Dermis microvascular lymphatic vessel endothelial cell (primary cell): ENCODE measurements at places on chromosomes 6 and 20. TPM values are rescaled to one million over a fixed set of nuclear protein-coding genes. Genes with fewer than 3 reads are reported as not detected.

The CLPSL1 gene
- not detected in 2 replicates for total RNA-seq

The GTF2H4 gene
- 10.4 and 13.7 TPM in 2 replicates for total RNA-seq

The KCNK16 gene
- total RNA-seq, result not detected in 2 replicates

The PAK5 gene
- total RNA-seq, result under 0.01 TPM in 2 replicates

The TSPO2 gene
- not detected in 2 replicates for total RNA-seq

The SLC26A8 gene
- total RNA-seq, result not detected in 2 replicates

The SMLR1 gene
- not detected in 2 replicates for total RNA-seq

The PAQR8 gene
- total RNA-seq, result 10.7 and 15.6 TPM in 2 replicates

The SCRT2 gene
- not detected in 2 replicates for total RNA-seq

The PRIM2 gene
- 8.3 and 17.1 TPM in 2 replicates for total RNA-seq

The MMUT gene
- total RNA-seq, result 10.2 and 11.9 TPM in 2 replicates

DNA sequence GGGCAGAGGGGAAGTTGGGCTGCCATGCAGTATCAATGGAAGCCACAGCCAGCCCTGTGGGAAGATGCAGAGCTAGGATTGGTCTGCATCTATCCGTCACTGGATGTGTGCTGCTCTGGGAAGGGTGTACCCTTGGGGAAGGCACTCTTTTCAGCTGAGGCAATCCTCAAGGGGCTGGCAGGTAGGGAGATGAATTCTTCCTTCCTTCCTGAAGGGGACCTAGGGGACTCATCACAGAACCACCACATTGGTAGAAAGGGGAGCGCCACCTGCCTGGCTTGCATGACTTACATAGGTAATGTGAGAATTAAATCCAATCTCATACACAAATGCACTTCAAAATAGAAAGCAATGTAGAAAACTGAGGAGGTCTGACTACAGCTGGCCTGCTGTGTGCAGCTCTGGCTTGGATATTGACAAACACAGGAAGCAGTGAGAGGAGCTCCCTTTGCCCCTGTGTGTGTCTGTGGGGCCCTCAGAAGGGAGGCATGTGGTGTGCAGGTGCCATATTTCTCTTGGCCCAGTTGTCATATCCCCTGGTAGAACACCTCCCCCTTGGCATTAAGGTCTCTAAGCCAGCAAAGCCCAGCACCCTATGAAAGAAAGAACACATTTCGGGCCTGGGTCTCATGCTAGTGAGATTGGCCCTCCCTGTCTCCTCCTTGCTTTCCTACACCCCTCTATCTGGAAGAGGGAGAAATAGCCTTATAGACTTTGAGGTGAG lies 260.3 kb upstream of the MOCS1 start:
- DNase-seq, result no peak

DNA sequence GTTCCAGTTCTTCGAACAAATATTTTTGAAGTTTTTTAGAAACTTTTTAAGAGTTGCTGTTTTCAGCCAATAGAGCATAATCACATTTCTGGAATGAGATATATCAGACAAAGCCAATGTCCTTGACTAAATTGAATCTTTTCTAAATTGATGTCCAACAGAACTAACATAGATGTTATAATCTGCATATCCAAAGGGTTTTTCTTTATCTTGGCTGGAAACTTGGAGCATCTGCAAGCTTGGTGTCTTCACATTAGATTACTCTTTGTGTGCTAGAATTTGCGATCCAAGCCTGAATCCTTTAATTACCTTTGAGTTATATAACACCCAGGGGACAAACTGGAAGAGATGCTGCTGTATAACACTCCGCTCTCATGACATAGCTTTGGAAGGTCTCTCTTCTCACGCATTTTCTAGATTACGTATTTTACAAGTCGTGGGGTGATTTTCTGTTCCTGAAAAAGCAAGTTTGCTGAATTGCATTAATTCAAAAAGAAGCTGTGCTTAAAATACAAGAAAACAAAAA lies 64.4 kb upstream of the FUCA2 start:
- DNase-seq, result no peak

DNA sequence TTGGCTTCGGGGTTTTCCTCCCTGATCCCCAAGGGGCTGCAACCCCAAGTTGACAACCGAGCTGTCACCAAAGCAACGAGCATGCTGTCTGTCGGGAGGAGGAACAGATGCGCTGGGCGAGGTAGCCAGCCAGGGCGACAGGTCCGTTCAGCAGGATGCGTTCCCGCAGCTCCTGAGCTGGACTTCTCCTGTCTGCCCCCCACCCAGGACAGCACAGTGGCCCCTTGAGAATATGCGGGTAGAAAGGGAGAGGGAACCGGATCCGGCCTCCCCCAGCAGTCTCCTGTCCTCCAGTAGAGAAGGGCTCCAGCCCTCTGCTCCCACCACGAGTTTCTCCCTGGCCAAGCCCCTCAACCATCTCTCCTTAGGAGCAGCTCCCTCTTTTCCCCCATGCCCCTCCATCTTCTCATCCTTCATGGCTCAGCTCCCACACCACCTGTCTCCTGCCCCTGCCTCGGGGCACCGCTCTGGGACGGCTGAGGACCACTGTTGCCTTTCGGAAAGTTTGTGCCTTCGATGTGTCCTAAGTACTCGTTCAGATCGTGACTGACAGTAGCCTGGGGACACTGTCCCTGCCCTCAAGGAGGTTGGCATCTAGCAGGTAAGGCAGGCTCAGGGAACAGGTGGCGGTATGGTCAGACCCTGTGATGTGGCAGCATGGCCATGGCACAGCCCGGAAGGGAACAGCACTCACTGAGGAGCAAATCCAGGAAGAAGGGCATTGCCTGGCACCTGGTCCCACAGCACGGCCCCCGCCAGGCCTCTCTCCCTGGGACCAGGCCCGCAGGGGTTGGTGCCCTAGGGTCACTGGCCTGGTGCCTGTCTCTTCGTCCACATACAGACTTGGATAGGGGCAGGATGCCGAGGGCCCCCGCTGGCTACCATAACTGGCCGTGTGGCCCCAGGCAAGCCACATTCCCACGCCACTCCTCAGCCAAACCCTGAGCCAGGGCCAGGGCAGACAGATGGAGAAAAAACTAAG lies 96.3 kb downstream of the ASXL1 start:
- no peak for DNase-seq

DNA sequence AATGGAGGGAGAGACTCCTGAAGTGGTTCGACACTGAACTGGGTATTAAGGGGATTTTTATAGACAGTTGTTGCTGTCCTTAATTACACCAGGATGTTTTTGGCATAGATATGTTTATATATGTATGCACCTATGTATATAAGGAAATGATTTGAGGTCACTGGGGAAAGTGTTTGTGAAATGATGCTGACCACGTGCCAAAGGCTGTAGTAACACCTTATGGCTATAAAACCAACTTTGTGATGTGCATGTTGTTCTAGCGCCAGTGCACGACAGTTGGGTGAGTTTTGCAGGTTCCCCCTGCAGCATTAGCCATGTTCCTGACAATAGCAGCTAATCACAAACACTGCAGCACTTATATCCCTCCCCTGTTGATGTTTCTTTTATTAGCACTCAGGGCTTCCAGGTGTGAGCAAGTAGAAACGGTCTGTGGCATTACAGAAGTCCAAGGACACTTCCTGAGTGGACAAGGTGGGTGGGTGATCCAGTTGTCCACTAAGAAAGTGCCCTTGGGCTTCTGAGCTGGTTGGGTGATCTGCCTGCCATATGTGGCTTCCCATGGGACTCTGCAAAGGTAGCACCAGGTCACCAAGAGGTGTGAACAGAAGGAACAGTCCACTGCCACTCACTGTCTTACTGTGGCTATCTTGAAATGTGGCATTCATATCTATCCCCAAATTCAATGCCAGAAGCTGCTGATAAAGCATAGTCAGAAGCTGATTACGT lies 63.0 kb upstream of the RBM24 start:
- no peak for DNase-seq

- DNase-seq, result no peak
Measured at GRCh38 chr20:15179781-15180180, 842.4 kb upstream of the FLRT3 start.

- DNase-seq, result no peak
Measured at GRCh38 chr6:49966334-49966733, 2.4 kb upstream of the DEFB114 start.

GRCh38 chr6:116217069-116217468 lies 36.8 kb downstream of the TSPYL4 start:
- peak; percentile 52 for DNase-seq

DNA sequence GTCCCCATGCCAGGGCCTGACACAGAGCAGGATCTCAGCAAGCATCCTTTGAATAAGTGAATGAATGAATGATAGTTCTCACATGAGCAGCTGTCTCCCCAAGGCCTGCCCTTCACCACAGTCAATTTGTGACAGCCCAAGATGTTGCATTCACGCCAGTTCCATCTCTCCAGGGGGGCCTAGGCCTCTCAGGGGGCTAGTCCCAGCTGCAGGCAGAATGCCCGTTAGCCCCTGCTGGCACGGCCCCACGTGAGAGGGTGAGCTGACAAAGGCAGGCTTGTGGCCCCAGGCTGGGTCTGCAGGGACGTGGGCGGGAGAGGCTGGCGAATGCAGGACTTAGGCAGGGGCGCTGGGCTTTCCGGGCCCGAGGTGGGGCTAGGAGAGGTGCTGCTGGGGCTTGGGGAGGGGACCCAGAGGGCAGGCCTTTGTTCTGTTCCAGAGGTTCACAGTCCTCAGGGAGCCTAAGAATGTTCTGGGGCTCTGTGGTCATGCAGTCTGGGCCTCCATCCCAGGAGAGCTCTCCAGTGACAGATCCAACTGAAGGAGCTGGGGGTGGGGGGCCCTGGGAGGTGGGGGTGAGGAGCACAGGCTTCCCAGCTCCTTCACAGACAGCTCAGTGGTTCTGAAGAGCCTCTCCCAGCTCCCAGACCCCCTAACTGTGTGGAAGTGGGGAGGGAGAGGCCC lies 30.5 kb upstream of the TLDC2 start:
- no peak for DNase-seq

DNA sequence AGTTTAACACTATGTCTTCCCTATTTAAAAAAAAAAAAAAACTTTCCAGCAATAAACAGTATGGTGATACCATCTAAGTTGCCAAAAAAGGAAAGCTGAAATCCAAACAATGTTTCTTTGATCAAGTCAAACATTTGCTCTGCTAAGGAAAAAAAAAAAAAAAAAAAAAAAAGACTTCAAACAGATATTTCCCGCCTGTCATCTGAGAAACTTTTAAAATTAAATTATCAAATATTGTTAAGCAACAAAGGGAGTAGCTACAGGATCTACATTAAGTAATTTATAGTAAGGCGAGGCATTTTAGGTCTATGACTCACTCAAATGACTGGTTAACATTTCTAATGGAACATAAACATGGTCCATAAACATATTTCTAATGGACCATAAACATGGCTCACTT lies 121.2 kb downstream of the DST start:
- DNase-seq, result no peak

- DNase-seq, result no peak
Measured at GRCh38 chr6:138487102-138487604, 12.1 kb downstream of the NHSL1 start.

GRCh38 chr6:108902382-108902792 lies 54.2 kb downstream of the ARMC2 start:
- DNase-seq, result peak; percentile 90

DNA sequence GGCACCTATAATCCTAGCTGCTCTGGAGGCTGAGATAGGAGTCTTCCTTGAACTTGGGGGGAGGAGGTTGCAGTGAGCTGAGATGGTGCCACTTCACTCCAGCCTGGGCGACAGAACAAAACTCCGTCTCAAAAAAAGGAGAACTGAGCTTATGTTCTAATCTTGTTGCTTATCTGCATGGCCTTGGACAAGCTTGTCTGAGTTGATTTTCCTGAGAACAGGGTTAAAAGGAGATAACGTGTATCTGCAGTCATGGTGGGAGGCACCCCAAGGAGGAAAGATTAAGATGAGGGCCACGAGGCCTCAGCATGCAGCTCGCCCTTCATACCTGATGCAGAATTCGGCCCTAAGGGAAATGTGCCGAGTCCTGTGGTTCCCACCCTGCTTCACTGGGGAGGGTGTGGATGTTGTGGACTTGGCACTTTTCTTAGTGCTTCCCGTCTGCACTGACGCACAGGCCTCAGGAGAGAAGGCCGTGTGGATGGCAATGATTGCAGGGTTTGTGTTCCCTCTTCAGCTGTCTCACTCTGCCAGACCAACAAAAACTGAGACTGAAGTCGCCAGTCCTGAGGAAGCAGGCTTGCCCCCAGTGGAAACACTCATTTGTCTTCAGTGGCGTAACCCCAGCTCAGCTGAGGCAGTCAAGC lies 56.3 kb downstream of the EZR start:
- no peak for DNase-seq

- DNase-seq, result no peak
Measured at GRCh38 chr6:130872250-130873095, 45.3 kb downstream of the SMLR1 start.

- DNase-seq, result peak; percentile 92
Measured at GRCh38 chr20:10857352-10858070, 183.7 kb upstream of the JAG1 start.

DNA sequence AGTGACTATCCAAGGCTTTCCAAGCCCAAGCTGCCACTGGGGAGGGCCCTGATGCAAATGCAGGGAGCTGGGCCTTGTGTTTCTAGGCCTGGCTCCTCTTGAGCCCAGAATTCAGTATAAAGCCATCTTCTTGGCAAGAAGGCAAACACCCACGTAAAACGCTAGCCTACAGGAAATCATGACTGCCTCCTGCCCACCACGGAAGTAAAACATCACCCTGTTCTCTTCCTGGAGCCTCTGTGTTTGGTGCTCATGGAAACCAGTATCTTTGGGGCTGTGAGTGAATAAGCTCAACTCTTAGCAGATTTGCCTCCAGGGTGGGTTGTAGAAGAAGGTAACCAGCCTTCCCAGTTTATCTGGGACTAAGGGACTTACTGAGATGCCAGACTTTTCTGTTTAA lies 271.0 kb downstream of the ZNF217 start:
- DNase-seq, result no peak

DNA sequence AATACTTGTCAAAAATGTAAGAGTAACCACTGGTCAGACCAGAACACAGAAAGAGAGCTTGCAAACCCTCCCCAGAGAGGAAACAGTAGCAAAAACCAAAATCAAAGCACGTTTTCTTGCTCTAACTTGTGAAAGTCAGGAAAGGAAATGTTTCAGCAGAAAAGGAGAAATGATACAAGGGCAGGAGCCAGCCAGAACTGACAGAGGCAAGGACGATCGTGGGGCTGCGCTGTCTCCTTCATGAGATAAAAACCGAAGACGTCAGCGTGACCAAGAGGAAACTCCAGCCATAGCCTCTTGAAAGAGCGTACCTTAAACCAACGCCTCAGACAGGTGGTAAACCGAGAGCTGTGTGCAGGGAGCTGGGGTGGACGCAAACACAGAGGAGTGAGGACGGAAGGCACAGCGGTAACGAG lies 27.5 kb downstream of the LAMA5 start:
- no peak for DNase-seq

- DNase-seq, result no peak
Measured at GRCh38 chr6:27811451-27811772, 100.8 kb downstream of the OR2B2 start.

DNA sequence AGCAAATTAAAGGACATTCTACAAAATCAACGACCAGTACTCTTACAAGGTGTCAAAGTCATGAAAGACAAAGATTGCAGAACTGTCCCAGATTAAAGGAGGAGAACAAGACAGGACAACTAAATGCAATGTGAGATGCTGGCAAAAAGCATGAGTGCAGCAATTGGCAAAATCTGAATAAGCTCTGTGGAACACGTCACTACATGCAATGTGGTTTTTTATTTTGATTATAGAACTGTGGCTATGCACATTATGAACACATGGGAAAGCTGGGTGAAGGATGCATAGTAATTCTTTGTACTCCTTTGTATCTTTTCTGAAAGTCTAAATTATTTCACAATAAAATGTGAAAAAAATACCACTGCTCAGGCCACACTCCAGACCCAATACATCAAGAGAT lies 509.4 kb downstream of the KIF16B start:
- no peak for DNase-seq

- DNase-seq, result no peak
Measured at GRCh38 chr6:37339741-37340638, 13.8 kb upstream of the RNF8 start.
